Calu3 (cell line): ENCODE measurements at places on chromosomes 5 and 9.

DNA sequence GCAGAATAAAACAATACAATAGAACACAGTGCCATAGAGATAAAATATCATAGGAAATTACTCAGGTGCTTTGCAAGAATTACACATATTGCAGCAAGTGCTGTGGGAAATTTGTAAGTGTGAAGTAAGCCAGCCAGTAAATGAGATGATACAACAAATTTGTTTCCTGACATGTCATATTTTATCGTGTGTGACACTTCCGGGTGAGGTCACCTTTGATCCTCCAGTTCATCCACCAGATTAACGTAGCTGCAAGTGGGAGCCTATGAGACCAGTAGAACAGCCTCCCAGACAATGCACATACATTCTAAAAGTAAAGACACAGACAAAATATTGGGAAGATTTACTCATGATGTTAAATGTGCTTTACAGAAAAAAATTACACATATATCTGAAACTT, 72.2 kb downstream of the PRDM9 start:
- DNase-seq, result no peak
- no peaks in the 10 kb centered on the region for H3K4me1 ChIP-seq

GRCh38 chr5:93343570-93343969, 237.4 kb downstream of the NR2F1-AS1 start:
- H3K4me1 ChIP-seq, result no peaks in the 10 kb centered on the region
- no peaks in the 10 kb centered on the region for H3K27me3 ChIP-seq
- H3K36me3 ChIP-seq, result no peaks in the 10 kb centered on the region
- no peak overlapping the region for H3K4me3 ChIP-seq

- DNase-seq, result no peak
- no peak overlapping the region for H3K4me3 ChIP-seq
- H3K27me3 ChIP-seq, result no peaks in the 10 kb centered on the region
- no peak overlapping the region for H3K27ac ChIP-seq
- no peaks in the 10 kb centered on the region for H3K4me1 ChIP-seq
Measured at GRCh38 chr9:117927354-117927753, 223.2 kb downstream of the TLR4 start.

DNA sequence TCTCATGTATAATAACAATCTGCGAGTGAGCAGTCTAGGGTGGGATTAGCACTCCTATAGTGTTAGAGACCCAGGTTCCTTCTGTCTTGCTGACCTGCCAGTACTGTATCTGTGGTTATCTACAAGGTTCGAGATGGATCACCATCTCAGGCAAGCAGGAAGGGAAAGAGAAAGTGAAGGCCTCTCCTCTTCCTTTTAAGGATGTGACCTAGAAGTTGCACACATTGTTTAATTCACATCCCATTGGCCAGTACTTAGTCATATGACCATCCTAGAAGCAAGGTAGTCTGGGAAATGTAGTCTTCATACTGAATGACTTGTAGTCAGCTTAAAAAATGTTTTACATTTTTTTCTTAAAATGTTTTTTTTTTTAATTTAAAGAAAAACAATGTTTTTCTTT, 168.6 kb downstream of the CARTPT start:
- no peaks in the 10 kb centered on the region for H3K36me3 ChIP-seq
- H3K4me1 ChIP-seq, result peaks cover 24% of the 10 kb centered on the region
- H3K27me3 ChIP-seq, result peaks cover 17% of the 10 kb centered on the region

GRCh38 chr9:92312887-92313623, 12.1 kb downstream of the NOL8 start:
- no peak overlapping the region for H3K4me3 ChIP-seq
- H3K27ac ChIP-seq, result no peak overlapping the region
- peaks cover 44% of the 10 kb centered on the region for H3K36me3 ChIP-seq
- peaks cover 7% of the 10 kb centered on the region for H3K4me1 ChIP-seq
- no peaks in the 10 kb centered on the region for H3K27me3 ChIP-seq

- no peaks in the 10 kb centered on the region for H3K27me3 ChIP-seq
- H3K4me3 ChIP-seq, result no peak overlapping the region
- H3K4me1 ChIP-seq, result no peaks in the 10 kb centered on the region
- no peak overlapping the region for H3K27ac ChIP-seq
- no peaks in the 10 kb centered on the region for H3K36me3 ChIP-seq
- no peak for DNase-seq
Measured at GRCh38 chr5:54718656-54719055, 201.1 kb downstream of the SNX18 start.

- no peak overlapping the region for H3K27ac ChIP-seq
- H3K27me3 ChIP-seq, result peaks cover 60% of the 10 kb centered on the region
- no peak overlapping the region for H3K4me3 ChIP-seq
- no peaks in the 10 kb centered on the region for H3K36me3 ChIP-seq
- DNase-seq, result no peak
Measured at GRCh38 chr9:98494852-98495251, 213.9 kb downstream of the GABBR2 start.

- no peak overlapping the region for H3K4me3 ChIP-seq
- no peak for DNase-seq
- H3K36me3 ChIP-seq, result no peaks in the 10 kb centered on the region
- H3K27me3 ChIP-seq, result no peaks in the 10 kb centered on the region
Measured at GRCh38 chr5:44932922-44933585, 124.3 kb downstream of the MRPS30 start.

DNA sequence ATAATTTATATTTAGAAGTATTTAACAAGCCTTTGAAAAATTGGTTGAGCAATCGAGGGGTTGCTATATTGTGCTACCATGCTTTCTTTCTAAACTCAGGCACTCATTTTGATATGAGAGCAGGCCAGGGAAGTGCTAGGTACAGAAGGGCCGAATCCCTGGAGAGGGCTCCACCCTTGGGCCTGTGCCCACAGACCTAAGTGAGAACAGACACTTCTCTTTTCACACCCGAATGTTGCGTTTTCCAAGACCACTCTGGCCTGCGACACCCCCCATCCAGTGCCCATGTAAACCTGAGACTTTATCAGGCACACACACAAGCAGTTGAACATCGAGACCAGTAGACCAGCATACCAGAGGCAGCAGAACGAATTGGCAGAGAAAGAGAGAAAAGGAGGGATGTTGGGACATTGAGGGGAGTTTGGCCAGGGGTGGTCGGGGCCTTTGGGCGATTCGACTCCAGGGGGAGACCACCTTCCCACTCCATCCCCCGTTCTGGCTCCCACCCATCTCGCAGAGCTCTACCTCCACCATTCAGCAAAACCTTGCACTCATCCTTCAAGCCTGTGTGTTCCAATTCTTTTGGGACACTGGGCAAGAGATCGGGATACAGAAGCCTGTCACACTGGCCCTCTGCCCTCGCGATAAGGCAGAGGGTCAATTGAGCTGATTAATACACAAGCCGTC, 134.8 kb downstream of the FBXO4 start:
- no peak overlapping the region for H3K27ac ChIP-seq
- H3K4me3 ChIP-seq, result no peak overlapping the region
- no peaks in the 10 kb centered on the region for H3K36me3 ChIP-seq
- DNase-seq, result no peak
- peaks cover 8% of the 10 kb centered on the region for H3K4me1 ChIP-seq

GRCh38 chr5:157520911-157521703, 54.5 kb downstream of the ADAM19 start:
- H3K27me3 ChIP-seq, result no peaks in the 10 kb centered on the region
- H3K27ac ChIP-seq, result no peak overlapping the region
- no peak for DNase-seq
- H3K36me3 ChIP-seq, result no peaks in the 10 kb centered on the region

- no peak for DNase-seq
- no peaks in the 10 kb centered on the region for H3K27me3 ChIP-seq
- H3K36me3 ChIP-seq, result no peaks in the 10 kb centered on the region
- no peak overlapping the region for H3K4me3 ChIP-seq
- no peak overlapping the region for H3K27ac ChIP-seq
- peaks cover 8% of the 10 kb centered on the region for H3K4me1 ChIP-seq
Measured at GRCh38 chr9:111463048-111463447, 21.1 kb downstream of the ECPAS start.

DNA sequence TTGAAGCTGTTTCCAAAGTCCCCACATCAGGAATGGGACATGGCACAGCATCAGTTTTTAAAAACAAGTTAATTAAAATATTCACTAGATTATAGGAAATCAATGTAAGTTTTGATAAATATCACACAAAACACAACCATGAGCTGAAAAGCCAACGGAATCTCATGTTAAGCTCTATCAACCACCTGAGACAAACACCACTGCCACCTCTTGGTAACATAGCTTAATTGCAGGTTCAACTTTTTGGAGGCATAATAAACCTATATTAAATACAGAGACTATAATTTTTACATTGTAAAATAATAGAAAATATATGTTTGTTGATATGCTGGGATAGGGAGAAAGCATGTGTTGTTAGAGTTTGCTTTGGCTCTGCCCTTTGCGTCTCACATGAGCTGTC, 126.1 kb downstream of the SV2C start:
- peaks cover 5% of the 10 kb centered on the region for H3K36me3 ChIP-seq
- H3K27ac ChIP-seq, result no peak overlapping the region
- no peak overlapping the region for H3K4me3 ChIP-seq
- peaks cover 8% of the 10 kb centered on the region for H3K4me1 ChIP-seq
- no peak for DNase-seq

DNA sequence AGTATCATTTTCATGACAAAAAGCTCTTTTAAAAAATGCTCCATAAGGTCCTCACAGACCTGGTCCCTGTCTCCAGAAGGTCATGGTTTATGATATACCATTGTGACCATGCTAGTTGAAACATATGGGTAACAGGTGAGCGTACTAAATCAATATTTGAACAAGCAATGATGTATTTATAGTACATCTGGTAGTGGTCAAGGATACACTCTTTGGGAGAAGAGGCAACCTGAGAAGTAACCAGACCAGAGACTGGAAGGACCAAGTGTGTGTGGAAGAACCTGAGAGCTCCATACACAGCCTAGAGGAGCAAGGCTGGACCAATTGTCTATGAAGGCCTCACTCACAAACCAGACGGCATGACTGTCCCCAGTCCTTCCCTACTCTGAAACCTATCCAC, 55.1 kb downstream of the LHFPL2 start:
- peak overlapping the region; percentile 96 for H3K27ac ChIP-seq
- no peak overlapping the region for H3K4me3 ChIP-seq
- DNase-seq, result no peak

DNA sequence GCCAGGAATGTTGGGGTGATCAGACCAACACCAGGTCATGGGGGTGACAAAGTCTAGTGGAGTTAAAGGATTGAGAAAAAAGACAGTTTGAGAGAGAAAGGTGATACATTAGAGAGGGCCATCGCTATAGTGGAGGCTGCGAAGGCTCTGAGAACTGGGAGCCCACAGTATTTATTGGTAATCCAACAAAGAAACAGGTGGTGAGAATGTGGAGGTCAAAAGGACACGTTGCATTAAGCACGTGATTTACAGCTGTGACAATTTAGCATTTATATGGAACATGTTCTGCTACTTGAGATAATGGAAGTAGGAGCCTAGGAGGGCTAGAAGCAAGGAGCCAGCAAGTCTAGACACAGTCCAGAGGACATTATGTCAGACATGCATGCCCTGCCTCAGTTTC, 2086.5 kb upstream of the C9orf72 start:
- no peak overlapping the region for H3K27ac ChIP-seq
- H3K36me3 ChIP-seq, result no peaks in the 10 kb centered on the region
- no peaks in the 10 kb centered on the region for H3K27me3 ChIP-seq
- H3K4me3 ChIP-seq, result no peak overlapping the region
- no peak for DNase-seq

DNA sequence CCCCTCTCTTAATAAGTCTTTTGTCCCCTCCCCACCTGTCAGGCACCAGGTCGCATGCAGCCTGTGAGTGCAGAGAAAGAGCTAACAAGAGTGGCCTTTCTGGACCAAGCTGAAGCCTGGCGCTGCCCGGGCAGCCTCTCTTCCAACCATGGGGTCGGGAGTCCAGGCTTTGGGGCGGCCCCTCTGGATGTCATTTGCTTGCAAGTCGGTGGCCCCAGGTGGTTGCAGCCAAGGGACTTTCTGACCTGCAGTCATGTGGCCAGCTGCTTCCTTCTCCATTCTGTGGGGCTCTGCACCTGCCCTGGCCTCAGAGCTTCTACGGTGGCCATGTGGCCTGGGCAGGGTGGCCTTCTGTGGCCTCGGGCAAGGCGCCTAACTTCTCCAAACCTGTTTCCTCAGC, 159.7 kb downstream of the DAB2IP start:
- H3K36me3 ChIP-seq, result no peaks in the 10 kb centered on the region
- no peak for DNase-seq
- no peaks in the 10 kb centered on the region for H3K4me1 ChIP-seq
- no peak overlapping the region for H3K27ac ChIP-seq
- H3K27me3 ChIP-seq, result no peaks in the 10 kb centered on the region

DNA sequence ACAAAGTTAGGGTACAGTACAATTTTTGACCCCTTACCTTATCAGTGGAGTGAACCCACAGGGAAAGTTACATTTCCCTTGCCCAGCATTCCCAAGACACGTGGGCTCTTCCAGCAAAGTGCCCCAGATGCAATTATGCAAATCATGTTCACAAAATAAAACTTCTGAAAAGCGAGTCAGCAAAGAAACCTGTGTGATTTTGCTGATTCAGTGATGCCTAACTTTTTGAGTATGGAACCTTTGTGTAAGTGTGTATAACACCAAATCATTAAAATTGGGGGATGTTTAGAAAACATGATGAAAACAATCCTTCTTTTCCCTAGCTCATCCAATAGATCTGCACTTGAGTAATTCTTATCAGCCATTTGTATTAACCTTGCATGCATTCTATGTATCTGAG, 52.6 kb downstream of the SH3RF2 start:
- no peak overlapping the region for H3K27ac ChIP-seq
- H3K36me3 ChIP-seq, result no peaks in the 10 kb centered on the region
- DNase-seq, result no peak
- no peak overlapping the region for H3K4me3 ChIP-seq

- H3K4me1 ChIP-seq, result no peaks in the 10 kb centered on the region
- H3K4me3 ChIP-seq, result no peak overlapping the region
- H3K27me3 ChIP-seq, result no peaks in the 10 kb centered on the region
- no peaks in the 10 kb centered on the region for H3K36me3 ChIP-seq
Measured at GRCh38 chr9:117709936-117710335, 5.7 kb downstream of the TLR4 start.

- peaks cover 6% of the 10 kb centered on the region for H3K36me3 ChIP-seq
- no peak overlapping the region for H3K4me3 ChIP-seq
- H3K27me3 ChIP-seq, result no peaks in the 10 kb centered on the region
- H3K27ac ChIP-seq, result no peak overlapping the region
- DNase-seq, result no peak
Measured at GRCh38 chr5:150300496-150301169, 2.1 kb downstream of the ARSI start.

DNA sequence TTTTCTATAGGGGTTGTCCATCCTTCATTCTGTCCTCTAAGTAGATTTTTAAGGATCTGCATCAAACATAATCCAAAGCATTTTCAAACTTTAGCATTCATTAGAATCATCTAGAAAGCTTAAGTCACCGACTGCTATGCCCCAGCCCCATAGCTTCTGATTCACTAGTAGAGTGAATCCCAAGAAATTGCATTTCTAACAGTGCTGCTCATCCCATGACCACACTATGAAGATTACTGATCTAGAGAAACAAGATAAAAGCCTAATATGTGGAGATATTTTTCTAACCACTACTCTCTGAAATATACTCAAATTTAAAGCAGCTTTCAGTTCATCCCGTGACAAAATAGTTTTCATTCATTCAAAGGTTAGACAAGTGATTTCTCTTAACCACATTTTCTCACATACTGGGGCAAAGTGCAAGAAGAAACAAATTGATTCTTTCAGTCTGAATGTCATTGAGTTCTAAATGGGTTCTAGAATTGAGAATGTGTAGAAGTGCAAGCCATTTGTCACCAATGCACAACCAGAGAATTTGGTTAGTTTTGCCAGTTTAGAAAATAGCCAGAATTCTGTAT, 286.9 kb upstream of the CD180 start:
- no peaks in the 10 kb centered on the region for H3K36me3 ChIP-seq
- no peaks in the 10 kb centered on the region for H3K4me1 ChIP-seq
- no peaks in the 10 kb centered on the region for H3K27me3 ChIP-seq
- no peak overlapping the region for H3K4me3 ChIP-seq
- no peak overlapping the region for H3K27ac ChIP-seq
- no peak for DNase-seq
